Right ventricle myocardium inferior (tissue), 1 donor: ENCODE measurements at places on chromosomes 3 and 15. TPM values are rescaled to one million over a fixed set of nuclear protein-coding genes. Genes with fewer than 3 reads are reported as not detected.

DNA sequence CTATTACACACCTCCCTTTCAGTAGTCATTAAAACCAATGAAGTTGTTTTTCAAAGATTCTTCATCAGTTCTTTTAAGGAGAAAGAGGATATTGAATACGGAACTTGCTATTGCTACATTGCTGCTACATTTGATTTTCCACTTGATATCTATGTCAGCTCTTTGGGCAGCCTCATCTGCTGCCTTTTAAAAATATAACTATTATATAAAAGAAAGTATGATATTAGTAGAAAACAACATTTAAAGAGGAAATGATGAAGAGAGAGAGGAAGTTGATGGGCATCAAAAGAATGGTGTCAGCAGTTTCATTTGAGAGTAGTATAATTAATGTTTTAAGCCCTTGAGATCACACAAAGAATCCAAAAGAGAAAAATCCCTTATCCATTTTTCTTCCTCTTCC is 171.4 kb downstream of the NFKBIZ start:
- DNase-seq: no peak

DNA sequence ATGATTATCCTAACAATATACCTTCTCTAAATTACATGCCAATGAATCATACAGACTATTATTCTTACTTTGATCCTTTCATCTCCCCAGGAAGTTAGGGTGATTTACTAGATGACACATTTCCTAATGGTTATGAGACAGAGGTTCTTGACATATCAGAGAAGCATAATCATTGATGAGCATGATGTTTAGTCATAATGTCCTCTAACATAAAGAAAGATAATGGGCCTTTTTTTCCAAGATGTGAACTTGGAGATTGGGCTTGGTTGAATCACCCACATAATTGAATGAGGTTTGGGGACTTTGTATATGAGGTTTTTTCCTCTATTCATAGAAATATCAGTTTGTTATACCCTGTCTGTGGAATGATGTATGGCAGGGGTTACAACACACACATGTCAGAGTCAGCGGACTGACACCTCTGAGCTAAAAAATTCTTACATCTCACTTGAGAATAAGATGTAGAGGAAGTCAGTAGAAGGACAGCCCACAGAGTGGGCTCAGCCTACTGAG is 69.7 kb upstream of the DCBLD2 start:
- DNase-seq: no peak

DNA sequence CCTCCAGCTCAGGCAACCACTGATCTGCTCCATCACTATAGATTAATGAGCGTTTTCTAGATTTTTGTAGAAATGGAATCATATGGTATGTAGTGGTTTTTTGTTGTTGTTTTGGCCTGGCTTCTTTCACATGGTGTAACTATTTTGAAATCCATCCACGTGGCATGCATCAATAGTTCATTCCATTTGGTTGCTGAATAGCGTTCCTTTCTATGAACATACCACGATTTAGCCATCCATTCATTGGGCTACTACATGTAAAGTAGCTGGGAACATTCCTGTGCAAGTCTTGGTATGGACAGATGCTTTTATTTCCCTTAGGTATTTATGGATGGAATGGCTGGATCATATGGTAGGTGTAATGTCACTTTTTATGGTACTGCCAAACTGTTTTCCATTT is 10.7 kb upstream of the CHSY1 start:
- DNase-seq: no peak

- DNase-seq: no peak
Observed at GRCh38 chr3:111252779-111253178, 181.2 kb downstream of the NECTIN3 start.

- DNase-seq: no peak
Observed at GRCh38 chr15:36882487-36883131, 217.7 kb downstream of the MEIS2 start.

GRCh38 chr3:5726621-5727020 is 539.1 kb downstream of the EDEM1 start:
- DNase-seq: no peak

DNA sequence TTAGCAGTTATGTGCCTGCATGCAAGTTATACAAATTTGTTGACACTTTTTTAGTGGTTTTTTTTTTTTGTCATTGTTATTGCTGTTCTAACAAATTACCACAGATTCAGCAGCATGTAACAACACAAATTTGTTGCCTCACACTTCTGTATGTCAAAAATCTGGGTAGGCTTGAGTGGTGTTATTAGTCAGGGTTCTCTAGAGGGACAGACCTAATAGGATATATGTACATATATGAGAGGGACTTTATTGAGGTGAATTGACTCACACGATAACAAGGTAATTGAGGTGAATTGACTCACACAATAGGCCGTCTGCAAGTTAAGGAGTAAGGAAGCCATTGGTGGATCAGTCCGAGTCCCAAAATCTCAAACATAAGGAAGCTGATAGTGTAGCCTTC is 15.0 kb upstream of the PLSCR1 start:
- no peak for DNase-seq

DNA sequence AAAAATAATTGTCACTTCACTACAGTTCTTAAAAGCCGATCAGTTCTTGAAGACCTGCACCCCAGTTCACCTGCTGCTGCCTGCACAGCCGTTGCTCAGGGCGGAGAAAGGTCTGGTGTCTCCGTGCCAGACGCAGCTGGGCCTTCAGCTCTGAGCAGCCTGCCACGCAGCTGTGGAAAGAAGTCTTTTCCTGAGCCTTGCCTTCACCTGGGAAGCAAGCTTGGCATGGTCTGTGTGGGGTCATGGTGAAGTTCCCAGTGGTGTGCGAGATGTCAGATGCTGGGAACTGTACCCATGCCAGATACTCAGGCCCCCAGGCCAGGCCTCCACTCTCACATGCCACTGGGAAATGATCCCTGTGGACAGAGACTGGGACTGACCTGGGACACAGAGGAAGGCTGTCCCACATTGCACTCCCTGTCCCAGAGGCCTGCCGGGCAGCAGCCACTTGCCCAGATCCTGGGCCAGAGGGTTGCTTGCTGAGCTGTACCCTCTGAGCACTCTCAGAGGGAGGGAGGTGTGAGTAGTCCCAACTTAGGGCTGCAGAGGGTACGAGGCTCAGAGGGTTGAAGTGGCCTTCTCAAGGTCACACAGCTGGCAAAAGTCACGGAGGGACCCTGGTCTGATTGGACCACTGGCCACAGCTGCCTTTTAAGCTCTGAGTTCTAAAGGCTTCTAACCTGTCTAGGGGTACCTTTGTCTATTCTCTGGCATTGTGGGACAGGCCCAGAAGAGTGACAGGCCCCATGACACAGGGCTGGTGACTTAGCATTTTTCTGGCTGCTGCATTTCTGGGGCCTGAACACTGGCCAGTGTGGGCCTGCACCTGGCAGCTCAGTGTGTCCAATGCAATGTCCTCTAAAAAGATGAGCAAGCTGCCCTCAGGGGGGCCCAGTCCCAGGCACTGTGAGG is 55.4 kb downstream of the KLF13 start:
- DNase-seq: no peak

- DNase-seq: no peak
Observed at GRCh38 chr3:141740349-141740748, 2.3 kb downstream of the RNF7 start.

GRCh38 chr3:184672977-184673870 is 38.6 kb downstream of the MAGEF1 start:
- DNase-seq: no peak

GRCh38 chr15:42858999-42859789 is 61.4 kb downstream of the TTBK2 start:
- no peak for DNase-seq

The SOX14 gene
- not detected for total RNA-seq

The TUSC7 gene
- not detected for total RNA-seq

The FOXB1 gene
- total RNA-seq: not detected

The HTR3E gene
- not detected for total RNA-seq

The PCOLCE2 gene
- 64.1 TPM for total RNA-seq

The ACVR2B gene
- 4.8 TPM for total RNA-seq

The TRIM69 gene
- 51.9 TPM for total RNA-seq

The RLBP1 gene
- not detected for total RNA-seq

The SMCO1 gene
- 78.6 TPM for total RNA-seq
